Upper lobe of left lung (tissue), 6 donors: ENCODE measurements at places on chromosomes 1 and 21.

- DNase-seq = no peak
These were observed 790 bp upstream of the TSNAX start for GRCh38 chr1:231527586-231528171.

DNA sequence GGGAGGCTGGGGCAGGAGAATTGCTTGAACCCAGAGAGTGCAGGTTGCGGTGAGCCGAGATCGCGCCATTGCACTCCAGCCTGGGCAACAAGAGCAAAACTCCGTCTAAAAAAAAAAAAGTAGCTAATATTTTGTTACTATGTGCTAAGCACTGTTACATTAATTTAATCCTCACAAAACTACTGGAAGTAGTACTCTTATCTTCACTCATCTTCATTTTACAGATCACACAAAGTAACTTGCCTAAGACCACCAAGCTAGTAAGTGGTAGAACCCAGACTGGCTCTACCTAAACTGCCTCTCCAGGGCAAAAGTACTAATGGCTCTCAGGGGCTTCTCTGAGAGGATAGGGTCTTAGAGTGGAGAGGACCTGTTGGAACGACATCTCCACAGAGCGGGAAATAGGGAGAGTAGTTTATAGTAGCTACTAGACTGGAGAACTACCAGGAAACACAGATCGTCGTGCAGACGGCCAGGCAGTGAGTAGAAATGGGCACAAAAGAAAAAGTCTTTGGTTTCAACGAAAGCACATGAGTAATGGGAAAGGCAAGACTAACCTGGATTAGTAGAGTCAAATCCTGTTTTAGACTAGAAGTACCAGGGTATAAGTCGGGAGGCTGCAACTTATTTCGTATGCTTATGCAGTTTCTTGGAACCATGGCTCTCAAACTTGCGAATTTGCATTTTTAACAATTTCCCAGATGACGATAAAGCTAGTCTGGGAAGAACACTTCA, 1.4 kb downstream of the CLCC1 start:
- DNase-seq = no peak

DNA sequence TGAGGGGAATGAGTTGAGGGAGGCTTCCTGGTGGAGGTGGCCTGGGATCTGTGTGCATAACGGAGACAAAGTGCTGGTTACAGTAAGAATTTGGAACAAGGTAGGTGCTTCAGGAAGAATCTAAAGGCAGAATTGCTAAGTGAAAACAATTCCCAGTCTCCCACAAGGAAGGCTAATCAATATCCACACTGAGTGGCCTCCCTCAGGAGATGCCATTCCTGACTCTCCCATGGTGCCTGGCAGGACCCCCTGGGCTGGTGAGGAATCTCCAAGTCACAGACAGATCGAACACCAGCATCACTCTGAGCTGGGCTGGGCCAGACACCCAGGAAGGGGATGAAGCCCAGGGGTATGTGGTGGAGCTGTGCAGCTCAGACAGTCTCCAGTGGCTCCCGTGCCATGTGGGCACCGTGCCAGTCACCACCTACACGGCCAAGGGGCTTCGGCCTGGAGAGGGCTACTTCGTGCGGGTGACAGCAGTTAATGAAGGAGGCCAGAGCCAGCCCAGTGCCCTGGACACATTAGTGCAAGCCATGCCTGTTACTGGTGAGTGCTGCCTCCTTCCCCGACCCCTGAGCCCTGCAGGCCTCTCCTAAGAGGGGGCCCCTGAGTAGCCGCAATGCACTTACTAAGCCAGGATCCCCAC, 30.7 kb downstream of the IGFN1 start:
- peak; percentile 57 for DNase-seq

GRCh38 chr1:99748419-99748818, 18.0 kb downstream of the FRRS1 start:
- DNase-seq = no peak

GRCh38 chr1:116740746-116741145, 13.5 kb upstream of the CD2 start:
- DNase-seq = no peak

- DNase-seq = peak; percentile 79
These were observed 104.0 kb upstream of the RUNX3 start for GRCh38 chr1:25033828-25034705.

DNA sequence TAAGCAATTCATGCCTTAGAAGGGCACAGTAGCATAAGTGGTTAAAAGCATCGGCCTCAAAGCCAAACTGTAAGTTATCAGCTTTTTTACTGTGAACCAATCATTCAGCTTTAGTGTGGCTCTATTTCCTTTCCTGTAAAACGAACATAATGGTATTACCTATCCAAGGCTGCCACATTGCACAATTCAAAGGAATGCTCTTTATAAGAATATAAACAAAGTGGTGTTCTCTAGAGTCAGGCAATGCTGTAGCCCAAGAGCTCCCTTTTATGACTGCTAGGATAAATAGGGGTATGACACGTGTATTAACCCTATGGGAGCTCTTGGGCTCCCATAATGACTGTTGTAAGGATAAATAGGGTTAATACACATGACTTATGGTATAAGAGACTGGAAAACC, 25.4 kb downstream of the INTS7 start:
- no peak for DNase-seq

DNA sequence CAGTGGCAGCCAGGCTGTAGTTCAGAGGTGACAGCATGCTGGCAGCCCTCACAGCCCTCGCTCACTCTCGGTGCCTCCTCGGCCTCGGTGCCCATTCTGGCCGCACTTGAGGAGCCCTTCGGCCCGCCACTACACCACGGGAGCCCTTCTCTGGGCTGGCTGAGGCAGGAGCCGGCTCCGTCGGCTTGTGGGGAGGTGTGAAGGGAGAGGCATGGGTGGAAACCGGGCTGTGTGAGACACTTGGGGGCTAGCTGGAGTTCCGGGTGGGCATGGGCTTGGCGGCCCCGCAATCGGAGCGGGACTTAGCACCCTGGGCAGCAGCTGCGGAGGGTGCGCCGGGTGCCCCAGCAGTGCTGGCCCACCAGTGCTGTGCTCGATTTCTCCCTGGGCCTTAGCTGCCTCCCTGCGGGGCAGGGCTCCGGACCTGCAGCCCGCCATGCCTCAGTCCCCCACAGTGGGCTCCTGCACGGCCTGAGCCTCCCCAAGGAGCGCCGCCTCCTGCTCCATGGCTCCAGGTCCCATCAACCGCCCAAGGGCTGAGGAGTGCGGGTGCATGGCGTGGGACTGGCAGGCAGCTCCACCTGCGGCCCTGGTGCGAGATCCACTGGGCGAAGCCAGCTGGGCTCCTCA, 396.8 kb downstream of the FAM72C start:
- no peak for DNase-seq

DNA sequence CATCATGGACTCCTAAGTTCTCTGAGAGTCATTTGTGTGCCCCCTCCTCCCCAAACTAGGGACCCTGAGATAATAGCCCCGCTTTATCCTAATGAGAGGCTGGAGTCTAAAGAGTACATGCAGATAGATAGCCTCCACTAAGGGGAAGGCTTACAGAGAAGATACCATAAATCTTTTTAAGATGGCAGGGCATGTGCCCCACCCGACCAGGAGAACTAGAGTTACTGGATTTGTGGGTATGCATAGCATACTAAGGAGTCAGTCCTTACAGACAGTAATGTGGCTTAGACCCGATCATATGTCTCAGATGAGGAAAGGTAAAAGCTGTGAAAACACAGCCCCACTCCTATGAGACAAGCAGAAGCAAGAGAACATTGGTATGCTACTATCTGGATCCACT, 25.7 kb upstream of the PKN2 start:
- DNase-seq = no peak

- no peak for DNase-seq
These were observed 8.8 kb downstream of the ATP5IF1 start for GRCh38 chr1:28244549-28245251.

GRCh38 chr1:205719015-205719414, 31.0 kb downstream of the NUCKS1 start:
- DNase-seq = no peak

- no peak for DNase-seq
These were observed 167.5 kb downstream of the LBR start for GRCh38 chr1:225260319-225260718.

- DNase-seq = no peak
These were observed 616.0 kb upstream of the NR5A2 start for GRCh38 chr1:199411506-199411905.

DNA sequence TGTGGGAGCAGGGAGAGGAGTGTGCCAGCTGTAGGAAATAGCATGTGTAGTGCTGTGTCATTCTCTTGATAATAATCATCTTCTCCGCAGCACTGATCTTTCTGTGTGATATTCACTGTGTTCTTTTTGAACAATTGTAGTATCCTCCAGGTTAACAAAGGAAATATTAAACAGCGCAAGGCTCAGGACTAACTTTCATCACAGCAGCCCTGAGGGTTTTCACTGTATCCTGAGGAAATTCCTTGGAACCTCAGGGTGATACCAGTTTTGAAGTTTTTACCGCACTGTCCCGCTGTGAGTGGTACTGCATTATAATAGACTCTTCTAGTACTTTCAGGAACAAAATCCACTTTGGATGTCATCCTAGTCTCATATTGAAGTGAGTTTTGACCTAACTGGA, 228.4 kb upstream of the COA6 start:
- DNase-seq = no peak

DNA sequence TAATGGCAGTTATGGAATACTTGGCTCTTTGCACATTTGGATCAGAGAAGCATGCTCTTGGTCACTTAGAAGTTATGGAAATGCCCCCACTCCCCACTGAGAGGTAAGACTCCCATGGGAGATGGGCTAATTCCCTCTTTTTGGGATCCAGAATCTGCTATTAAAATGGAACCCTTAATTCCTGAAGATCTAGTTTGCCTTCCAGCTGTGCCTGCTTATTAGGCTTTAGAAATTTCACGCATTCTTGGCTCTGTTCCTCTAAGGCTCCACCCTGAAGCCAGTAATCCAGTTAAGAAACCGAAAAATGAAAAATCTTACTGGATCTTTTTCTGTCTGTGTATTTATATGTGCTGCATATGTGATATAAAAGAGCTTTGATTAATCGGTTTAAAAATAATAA, 76.7 kb downstream of the USH2A start:
- no peak for DNase-seq

- DNase-seq = no peak
These were observed 118.7 kb upstream of the ZBTB40 start for GRCh38 chr1:22332795-22333499.

DNA sequence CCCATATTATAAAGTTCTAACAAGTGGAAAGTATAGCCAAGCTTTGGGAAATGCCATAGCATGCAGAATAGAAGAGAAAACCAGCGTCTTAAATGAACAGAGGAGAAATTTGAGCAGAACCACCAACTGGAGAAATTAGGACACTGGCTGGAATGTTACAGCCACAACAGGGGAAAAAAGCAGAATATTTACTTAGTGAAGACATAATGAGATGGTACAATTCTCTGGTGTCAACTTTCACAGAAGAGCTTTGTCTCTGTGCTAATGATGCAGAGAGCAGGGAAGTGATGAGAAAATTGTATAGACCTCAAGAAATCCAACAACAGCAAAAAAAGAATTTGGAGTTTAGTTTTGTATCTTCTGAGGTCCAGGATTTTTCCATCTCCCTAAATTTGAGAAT, 249.7 kb downstream of the KIF26B start:
- no peak for DNase-seq

- no peak for DNase-seq
These were observed 9.4 kb downstream of the DYRK1A start for GRCh38 chr21:37375866-37376574.

DNA sequence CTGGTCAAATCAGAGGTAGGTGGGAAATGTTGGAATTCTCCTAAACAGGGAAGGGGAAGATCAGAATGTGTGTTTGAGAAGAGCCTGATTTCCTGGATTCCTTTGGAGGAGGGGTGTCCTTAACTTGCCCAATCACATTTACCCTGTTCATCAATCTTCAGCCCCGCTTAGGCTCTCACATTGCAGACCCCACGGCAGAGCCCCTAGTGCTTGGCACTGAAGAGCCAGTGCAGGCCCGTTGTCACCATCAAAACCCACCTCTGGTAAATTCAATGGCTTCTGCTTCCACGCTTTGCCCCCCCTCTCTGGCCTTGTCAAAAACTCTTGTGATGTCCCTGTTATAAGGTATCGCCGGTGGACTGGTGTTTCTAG, 2.3 kb downstream of the AGPAT3 start:
- no peak for DNase-seq

- DNase-seq = no peak
These were observed 5.7 kb downstream of the DYRK1A start for GRCh38 chr21:37372127-37372731.

DNA sequence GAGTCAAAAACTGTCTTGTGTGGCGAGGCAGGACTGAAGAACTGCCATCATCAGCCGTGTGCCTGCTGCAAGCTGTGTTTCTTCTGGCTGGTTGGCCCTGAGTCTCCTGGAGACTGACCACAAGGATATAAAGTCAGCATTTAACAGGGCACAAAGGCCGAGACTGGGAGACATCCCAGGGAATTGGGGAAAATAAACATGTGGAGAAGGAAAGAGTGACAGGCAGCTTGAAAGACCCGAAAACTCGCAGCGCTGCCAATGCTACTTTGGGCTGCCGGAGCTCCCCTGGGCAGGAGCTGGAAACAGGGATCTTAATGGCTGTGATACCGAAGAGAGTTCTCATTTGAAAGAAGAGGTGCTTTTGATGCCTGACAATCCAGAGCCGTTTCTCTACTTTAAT, 125.3 kb upstream of the HMGB4 start:
- no peak for DNase-seq

- DNase-seq = no peak
These were observed 11.5 kb downstream of the ZNF697 start for GRCh38 chr1:119636491-119637089.

DNA sequence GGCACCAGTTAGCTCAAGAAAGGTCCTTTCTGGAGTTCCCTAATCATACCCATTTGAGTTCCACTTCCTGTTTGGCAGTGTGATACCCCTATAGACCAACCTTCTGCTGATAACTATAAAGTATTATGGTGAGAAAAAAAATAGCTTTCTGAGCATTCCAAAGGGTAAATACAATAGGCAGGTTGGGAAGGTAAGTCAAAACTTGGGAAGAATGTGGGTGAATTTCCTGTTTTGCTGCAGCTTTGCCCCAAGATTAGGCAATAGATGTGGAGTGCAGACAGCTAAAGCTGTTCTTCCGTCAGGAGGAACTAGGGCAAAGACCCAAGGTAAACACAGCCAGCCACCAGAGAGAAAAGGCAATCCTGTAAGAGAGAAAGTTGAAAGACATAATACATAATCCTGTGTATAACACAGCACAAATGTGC, 49.9 kb upstream of the GUCA2A start:
- DNase-seq = no peak

GRCh38 chr1:19341201-19342061, 29.3 kb downstream of the SLC66A1 start:
- DNase-seq = peak; percentile 94
